Stimulated activated CD4-positive, alpha-beta T cell treated with anti-CD3 and anti-CD28 coated beads, Interleukin-12 subunit alpha, Interleukin-12 subunit beta, amount 100 ng/mL, for 48 hours (primary cell): ENCODE measurements at places on chromosomes 4 and X.

- DNase-seq, result no peak
These were observed 39.8 kb upstream of the NAP1L5 start for GRCh38 chr4:88737307-88737941.

- no peak for DNase-seq
These were observed 4.2 kb upstream of the JCHAIN start for GRCh38 chr4:70670332-70671014.

GRCh38 chr4:24769571-24769970 lies 25.8 kb upstream of the SOD3 start:
- no peak for DNase-seq

- DNase-seq, result no peak
These were observed 52.2 kb downstream of the SPATA18 start for GRCh38 chr4:52103319-52103718.

GRCh38 chrX:110989447-110989846 lies 106.5 kb upstream of the PAK3 start:
- DNase-seq, result no peak

GRCh38 chr4:24799544-24800324 lies 4.4 kb downstream of the SOD3 start:
- DNase-seq, result no peak

DNA sequence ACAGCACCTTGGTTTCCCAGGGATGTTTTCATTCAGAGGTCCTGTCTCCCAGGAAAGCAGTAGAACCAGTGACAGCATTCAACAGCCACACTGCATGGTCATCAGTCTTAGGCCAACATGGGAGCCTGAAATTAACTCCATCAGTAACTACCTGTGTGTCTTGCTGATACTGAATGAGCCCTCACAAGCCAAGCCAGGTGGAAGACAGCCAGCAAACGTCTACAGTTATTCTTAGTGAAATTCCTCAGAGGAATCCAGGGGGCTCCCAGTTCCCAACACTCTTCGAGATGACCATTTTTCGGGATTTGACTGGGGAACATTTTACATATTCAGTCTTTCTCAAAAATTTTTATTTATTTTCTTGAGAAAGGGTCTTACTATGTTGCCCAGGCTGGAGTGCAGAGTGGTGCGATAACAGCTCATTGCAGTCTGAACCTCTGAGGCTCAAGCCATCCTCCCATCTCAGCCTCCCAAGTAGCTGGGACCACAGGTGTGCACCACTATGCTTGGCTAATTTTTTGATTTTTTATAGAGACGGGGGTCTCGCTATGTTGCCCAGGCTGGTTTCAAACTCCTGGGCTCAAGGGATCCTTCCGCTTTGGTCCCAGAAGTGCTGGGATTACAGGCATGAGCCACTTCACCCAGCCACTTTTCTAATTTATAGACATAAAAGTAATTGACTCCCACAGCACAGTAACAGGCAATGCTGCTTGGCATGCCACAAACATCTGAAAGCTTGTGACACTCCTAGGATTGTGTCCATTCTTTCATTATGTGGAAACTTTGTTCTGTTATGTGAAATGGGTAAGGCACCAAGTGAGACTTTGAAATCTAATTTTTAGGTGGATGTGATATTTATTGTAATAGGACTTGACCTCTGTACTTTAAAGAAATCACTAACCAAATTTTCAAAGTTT lies 116.9 kb downstream of the SOWAHB start:
- no peak for DNase-seq
